Nephron progenitor cell (in vitro differentiated cells): ENCODE measurements at places on chromosomes 6 and 20.

DNA sequence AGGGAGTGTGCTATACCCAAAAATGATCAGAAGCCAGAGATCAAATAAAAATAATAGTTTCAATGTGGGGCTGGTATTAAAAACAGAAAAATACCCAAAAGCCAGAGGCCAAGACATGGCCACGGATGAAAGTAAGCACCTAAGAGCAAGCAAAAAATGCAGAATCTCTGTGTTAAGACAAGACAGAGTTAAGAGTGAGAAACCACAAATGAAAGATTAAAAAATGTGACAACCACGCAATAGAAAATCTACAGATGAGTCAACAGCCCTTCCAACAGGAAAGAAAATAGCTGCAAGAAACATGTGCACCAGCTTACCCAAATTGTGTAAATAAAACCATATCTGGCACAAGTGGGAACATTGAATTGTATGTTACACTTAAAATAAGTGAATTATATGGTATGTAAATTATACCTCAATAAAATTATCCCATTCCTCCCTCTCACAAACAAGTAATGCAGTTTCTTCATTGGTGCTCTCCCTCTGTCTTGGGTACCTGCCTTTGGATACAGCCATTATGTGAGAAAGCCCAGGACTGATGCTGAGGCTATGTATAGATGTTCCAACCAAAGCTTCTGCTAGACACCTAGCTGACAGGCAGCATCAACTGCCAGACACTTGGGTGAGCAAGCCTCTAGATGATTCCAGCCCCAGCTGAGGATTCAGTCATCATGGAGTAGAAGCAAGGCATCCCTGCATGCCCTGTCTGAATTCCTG, 55.3 kb upstream of the UFL1 start:
- no peak for DNase-seq
- H3K4me1 ChIP-seq: no peaks in the 10 kb centered on the region
- H3K4me3 ChIP-seq: no peak overlapping the region
- H3K27ac ChIP-seq: no peak overlapping the region
- no peaks in the 10 kb centered on the region for H3K36me3 ChIP-seq

DNA sequence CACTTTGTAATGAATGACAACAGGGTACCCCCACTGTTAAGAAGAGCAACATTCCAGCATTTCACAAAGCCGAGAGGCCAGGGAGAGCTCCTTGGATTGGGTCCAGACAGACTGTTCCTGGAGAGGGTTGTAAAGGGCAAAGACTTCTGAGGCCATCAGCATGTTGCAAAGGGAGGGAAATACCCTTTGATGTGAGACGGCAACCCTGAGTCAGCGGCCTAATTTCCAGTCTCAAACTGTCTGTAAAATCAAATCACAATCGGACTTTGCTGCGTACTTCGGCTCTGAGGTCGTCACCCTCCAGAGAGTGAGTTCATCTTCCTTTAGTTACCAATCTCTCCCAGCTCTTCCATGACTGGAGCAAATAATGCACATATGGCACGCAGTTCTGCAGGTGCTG, 101.0 kb upstream of the DTNBP1 start:
- peak overlapping the region; percentile 5 for H3K27ac ChIP-seq
- no peak overlapping the region for H3K4me3 ChIP-seq
- H3K4me1 ChIP-seq: peaks cover 21% of the 10 kb centered on the region
- no peak for DNase-seq
- no peaks in the 10 kb centered on the region for H3K27me3 ChIP-seq

- no peak overlapping the region for H3K27ac ChIP-seq
- DNase-seq: peak; percentile 76
- peak overlapping the region; percentile 92 for H3K4me3 ChIP-seq
- H3K36me3 ChIP-seq: no peaks in the 10 kb centered on the region
- peaks cover 26% of the 10 kb centered on the region for H3K27me3 ChIP-seq
Measured at GRCh38 chr6:166862287-166862977, 93.9 kb downstream of the RNASET2 start.

DNA sequence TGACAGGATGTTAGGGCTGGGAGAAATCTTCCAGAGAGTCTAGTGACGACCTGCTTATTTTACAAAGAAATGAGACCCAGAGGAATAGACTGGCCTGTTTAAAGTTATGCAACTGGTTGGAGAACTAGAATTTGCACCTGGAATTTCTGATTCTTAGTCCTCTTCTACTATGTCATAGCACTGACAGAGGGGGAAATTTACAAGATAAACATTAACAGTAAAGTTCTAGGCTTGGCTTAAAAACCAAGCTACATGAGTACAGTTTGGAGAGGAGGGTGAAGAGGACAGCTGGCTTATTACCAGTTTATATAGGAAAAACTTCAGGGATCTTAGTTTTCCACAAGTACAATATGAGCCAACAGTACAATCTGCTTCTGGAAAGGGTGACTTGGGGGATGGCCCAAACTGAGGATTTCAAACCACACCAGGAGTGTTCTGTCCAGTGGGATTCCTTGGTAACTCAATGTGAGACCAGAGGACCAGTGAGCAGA, 269.6 kb downstream of the CD109 start:
- H3K4me3 ChIP-seq: no peak overlapping the region
- no peak overlapping the region for H3K27ac ChIP-seq
- no peaks in the 10 kb centered on the region for H3K4me1 ChIP-seq
- H3K27me3 ChIP-seq: peaks cover 3% of the 10 kb centered on the region
- DNase-seq: no peak

- no peaks in the 10 kb centered on the region for H3K36me3 ChIP-seq
- no peak overlapping the region for H3K27ac ChIP-seq
- no peak overlapping the region for H3K4me3 ChIP-seq
- peak; percentile 49 for DNase-seq
Measured at GRCh38 chr20:33211817-33212424, 5.2 kb upstream of the BPIFA3 start.

GRCh38 chr6:155483858-155484257, 28.2 kb upstream of the NOX3 start:
- H3K4me1 ChIP-seq: peaks cover 12% of the 10 kb centered on the region
- DNase-seq: no peak
- H3K36me3 ChIP-seq: no peaks in the 10 kb centered on the region
- no peak overlapping the region for H3K27ac ChIP-seq
- H3K27me3 ChIP-seq: no peaks in the 10 kb centered on the region
- H3K4me3 ChIP-seq: no peak overlapping the region

DNA sequence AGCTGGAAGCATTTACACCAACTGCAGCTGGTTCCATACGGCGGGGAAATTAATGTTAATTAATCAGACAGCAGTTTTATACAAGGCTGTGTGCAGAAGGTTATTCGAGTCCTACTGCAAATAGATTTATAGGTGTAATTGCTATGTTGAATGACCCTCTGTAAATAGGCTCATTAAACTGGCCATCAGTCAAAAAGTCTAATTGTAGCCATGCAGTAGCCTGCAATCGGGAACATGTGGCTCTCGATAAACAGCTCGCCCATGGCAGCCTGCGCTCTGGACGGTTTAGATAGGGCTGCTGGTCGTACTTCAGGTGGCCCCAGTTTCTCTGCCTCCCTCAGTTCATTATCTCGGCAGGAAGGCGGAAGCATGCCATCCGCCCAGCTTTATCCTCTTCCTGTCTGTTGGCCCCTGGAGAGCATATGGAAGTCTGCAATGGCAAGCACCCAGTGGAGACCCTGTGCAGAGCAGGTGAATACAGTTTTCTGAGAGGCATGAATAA, 143.2 kb downstream of the MBOAT1 start:
- no peak for DNase-seq
- H3K27ac ChIP-seq: no peak overlapping the region
- peaks cover 13% of the 10 kb centered on the region for H3K36me3 ChIP-seq
- peaks cover 7% of the 10 kb centered on the region for H3K27me3 ChIP-seq
- no peak overlapping the region for H3K4me3 ChIP-seq

GRCh38 chr6:20403070-20403765, 1.5 kb downstream of the E2F3 start:
- peaks cover 33% of the 10 kb centered on the region for H3K36me3 ChIP-seq
- no peak overlapping the region for H3K27ac ChIP-seq
- DNase-seq: peak; percentile 82

DNA sequence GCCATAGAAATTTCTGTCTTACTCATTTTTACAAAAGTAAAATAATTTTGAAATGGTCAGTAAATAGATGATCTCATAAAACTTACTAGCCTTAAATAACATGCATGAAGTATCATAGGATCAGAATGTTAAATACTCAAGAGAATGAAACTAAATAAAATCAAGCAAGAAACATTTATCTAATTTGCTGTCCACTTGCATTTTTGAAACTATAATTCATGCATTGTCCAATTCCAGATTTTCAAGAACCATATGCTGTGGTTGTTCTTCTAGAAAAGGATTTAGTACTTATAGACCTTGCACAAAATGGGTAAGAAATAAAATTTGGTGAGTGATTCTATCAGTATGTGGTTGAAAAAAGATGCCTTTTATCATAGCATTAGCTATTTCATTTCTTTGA, 107.0 kb downstream of the STXBP5 start:
- H3K27ac ChIP-seq: no peak overlapping the region
- no peak overlapping the region for H3K4me3 ChIP-seq
- H3K27me3 ChIP-seq: no peaks in the 10 kb centered on the region
- no peak for DNase-seq

GRCh38 chr6:145276756-145277155, 458.6 kb downstream of the EPM2A start:
- DNase-seq: no peak
- H3K27me3 ChIP-seq: no peaks in the 10 kb centered on the region
- no peak overlapping the region for H3K4me3 ChIP-seq
- no peak overlapping the region for H3K27ac ChIP-seq
- no peaks in the 10 kb centered on the region for H3K36me3 ChIP-seq

DNA sequence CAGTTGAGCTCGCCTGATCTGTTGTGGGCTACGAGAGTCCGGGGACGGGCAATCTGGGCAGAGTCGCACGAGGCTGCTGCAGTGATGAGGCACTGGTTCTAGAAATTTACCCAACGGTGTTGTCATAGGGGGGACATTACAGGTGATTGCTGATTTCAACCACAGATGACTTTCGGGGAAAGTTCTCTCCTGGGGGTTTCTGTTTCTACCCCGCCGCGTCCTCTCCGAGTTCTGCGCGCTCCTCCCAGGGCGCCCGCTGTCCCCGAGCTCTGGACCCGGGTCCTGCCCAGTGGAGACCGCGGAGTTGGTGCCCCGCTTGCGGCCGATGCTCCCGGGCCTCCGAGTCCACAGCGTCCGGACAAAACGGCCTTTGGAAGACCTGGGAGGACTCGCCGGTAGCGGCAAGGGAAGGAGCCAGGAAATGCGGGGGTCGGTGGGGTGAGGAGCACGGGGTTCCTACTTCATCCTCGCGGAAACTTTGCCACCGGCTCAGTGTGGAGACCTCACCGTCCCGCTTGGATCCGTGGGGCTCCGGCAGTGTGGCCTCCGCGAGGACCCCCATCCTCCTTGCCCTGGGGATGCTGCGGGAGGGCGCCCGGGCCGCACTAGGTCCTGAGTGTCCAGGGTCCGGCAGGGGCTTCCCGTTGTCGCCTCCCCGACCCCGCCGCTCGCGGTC, 12.3 kb upstream of the RAET1L start:
- H3K4me1 ChIP-seq: peaks cover 7% of the 10 kb centered on the region
- peak overlapping the region; percentile 71 for H3K4me3 ChIP-seq
- no peaks in the 10 kb centered on the region for H3K36me3 ChIP-seq
- H3K27me3 ChIP-seq: peaks cover 100% of the 10 kb centered on the region
- no peak overlapping the region for H3K27ac ChIP-seq
- peak; percentile 32 for DNase-seq

GRCh38 chr6:109053336-109053735, 41.3 kb downstream of the SESN1 start:
- H3K27ac ChIP-seq: no peak overlapping the region
- H3K27me3 ChIP-seq: no peaks in the 10 kb centered on the region
- peaks cover 53% of the 10 kb centered on the region for H3K4me1 ChIP-seq
- H3K36me3 ChIP-seq: peaks cover 11% of the 10 kb centered on the region
- H3K4me3 ChIP-seq: peak overlapping the region; percentile 19

DNA sequence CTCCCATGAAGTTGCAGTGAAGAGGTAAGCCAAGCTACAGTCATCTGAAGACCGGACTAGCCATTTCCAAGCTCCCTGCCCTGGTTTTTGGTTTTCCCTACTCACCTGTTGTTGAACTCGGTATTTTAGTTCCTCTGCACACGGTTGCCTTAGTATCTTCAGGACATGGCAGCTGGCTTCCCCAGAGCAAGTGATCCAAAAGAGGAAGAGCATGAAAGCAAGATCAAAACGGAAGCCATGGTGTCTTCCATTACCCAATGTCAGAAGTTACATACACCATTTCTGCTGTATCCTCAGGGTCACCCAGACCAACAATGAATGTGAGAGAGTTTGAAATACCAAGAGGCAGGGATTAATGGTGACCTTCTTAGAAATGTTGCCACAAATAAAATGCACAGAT, 276.6 kb upstream of the CNR1 start:
- H3K4me1 ChIP-seq: no peaks in the 10 kb centered on the region
- no peak for DNase-seq
- no peaks in the 10 kb centered on the region for H3K36me3 ChIP-seq

DNA sequence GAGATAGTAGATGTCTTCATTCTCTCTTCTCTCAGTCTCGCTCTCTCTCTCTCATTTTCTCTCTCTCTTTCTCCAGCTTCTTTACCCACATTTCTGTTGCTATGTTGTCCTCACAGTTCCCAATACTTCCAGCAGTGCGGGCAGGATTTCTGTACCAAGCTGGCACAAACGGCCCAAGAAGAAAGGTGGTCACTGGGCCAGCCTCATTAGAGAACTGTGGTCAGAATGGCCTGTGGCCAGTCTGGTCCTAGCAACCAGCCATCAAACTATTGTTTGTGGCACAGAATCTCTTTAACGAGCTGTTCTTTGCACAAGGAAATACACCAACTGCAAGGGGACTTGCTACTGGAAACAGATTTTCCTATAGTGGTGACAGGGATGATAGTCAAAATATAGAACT, 81.3 kb downstream of the SEL1L2 start:
- H3K36me3 ChIP-seq: no peaks in the 10 kb centered on the region
- H3K4me1 ChIP-seq: no peaks in the 10 kb centered on the region
- no peak for DNase-seq
- H3K27ac ChIP-seq: no peak overlapping the region

DNA sequence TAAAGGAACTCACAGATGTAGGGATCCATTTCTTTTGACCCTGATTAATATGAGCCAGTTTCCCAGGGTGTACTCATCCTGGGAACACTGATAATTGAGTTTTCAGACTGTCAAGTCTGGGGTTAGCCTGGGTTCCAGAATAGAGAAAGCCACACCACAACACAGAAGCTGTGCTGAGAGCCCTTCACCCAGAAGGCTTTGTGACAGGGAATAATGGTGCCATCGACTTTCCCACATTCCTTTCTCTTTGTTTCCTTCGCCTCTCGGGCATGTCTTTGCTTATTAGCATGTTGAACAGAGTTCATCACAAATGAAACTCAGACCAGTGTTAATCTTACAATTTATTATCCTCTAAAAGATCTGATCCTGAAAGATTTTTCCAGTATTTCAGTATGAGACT, 95.0 kb downstream of the TCP11 start:
- no peaks in the 10 kb centered on the region for H3K27me3 ChIP-seq
- H3K27ac ChIP-seq: no peak overlapping the region
- H3K4me3 ChIP-seq: no peak overlapping the region
- no peak for DNase-seq
- peaks cover 2% of the 10 kb centered on the region for H3K36me3 ChIP-seq

- no peaks in the 10 kb centered on the region for H3K36me3 ChIP-seq
- no peak for DNase-seq
- no peak overlapping the region for H3K4me3 ChIP-seq
- H3K27me3 ChIP-seq: no peaks in the 10 kb centered on the region
- H3K27ac ChIP-seq: no peak overlapping the region
- no peaks in the 10 kb centered on the region for H3K4me1 ChIP-seq
Measured at GRCh38 chr6:79453558-79454042, 83.6 kb downstream of the LCA5 start.

- no peak overlapping the region for H3K4me3 ChIP-seq
- no peaks in the 10 kb centered on the region for H3K27me3 ChIP-seq
- H3K27ac ChIP-seq: no peak overlapping the region
- no peak for DNase-seq
Measured at GRCh38 chr6:37903351-37904340, 84.1 kb downstream of the ZFAND3 start.

GRCh38 chr20:36274181-36274841, 31.8 kb upstream of the DLGAP4 start:
- H3K27ac ChIP-seq: no peak overlapping the region
- H3K4me3 ChIP-seq: no peak overlapping the region
- H3K36me3 ChIP-seq: no peaks in the 10 kb centered on the region
- no peak for DNase-seq
